CD4-positive, alpha-beta T cell treated with Interleukin-15 for 4 hours (primary cell): ENCODE measurements at places on chromosomes 3 and 15.

DNA sequence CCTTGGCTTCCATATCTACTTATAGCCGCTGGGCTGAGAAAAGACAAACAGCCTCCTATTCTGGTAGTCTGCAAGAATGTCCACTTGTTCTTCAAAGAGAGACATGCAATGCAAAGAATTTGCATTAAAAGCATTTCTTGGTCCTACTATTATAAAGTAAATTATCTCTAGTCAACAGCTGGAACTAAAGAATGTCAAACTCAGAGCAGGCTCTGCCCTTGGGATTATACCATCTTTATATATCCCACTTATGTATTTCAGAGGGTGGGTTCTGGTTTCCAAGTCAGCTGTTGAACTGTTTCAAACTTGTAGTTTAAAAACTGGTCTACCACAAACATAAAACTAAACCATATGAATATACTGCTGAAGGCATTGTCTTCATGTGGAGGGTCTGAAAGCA is 7.0 kb upstream of the ACTC1 start:
- no peak for DNase-seq

DNA sequence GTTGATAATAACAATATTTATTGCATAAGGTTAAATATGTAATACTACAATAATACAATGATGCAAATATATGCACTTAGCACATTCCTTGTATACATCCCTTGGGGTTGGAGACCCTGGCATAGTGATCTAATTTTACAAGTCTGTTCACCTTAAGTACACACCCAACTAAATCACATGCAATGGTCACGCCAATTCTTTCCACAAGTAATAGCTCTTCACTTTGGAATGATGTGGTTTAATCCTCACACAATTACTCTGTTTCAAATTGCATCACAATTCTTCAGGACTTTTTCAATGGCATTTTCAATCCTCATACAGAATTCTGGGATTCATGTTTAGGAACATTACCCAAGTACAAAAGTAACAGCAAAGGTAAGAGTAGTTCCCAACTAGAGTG is 27.3 kb upstream of the SPRED1 start:
- DNase-seq, result no peak

DNA sequence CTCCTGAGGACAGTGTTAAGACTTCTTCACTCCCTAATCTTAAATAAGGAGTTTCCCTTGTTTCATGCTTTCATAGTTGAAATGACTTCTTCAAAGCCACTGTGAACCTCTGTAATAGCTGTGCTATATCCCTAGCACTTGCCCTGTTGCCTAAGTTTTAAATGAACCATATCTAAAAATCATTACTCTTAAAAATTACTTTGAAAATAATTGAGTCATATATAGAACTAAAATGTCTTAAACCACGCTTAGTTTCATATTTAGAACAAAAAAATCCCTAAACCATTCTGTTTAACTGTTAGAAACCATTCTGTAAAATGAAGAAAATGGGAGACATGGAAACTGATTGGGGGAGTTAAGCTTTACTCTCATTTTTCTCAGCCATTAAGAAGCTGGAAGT is 29.8 kb downstream of the DNAJC19 start:
- DNase-seq, result no peak

DNA sequence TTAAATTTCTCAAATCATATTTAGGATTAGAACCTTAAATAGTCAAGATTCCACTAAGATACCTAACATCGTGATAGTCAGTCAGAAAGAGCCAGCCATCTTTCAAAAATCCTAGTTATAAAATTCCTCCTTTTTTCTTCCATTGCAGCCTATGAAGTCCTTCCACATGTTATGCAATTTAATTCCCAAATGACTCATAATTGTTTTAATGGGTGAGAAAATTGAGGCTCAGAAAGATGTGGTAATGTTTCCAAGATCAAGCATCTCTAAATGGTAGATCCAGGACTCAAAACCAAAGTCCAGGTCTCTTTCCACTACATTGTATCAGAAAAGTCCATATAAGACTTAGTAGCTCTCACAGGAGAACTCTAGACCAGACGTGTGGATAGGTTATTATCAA is 9.5 kb downstream of the CFAP44 start:
- DNase-seq, result no peak
